ENCODE measurements at places on chromosomes 5 and 9.
A peak's percentile ranks its signal among the peaks of the same experiment; 100 is the strongest.

GRCh38 chr5:157748760-157749461 is 5.4 kb downstream of the LSM11 start:
- no peak for DNase-seq

DNA sequence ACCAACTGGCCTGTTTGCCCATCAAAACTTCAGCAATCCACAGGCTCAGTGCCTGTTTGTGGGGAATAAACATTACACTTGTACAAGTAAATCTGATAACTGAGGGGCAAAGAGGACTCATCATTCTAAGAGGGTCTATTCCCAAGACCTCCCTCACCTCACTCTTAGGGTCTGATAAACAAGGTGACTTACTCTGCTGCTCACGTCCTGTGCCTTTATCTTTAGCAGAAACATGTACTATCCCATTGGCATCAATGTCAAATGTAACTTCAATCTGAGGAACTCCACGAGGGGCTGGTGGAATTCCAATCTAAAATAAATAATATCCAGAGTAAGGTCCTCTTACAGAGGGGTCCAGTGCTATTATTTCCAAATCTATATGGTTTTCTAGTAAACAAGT is 14.6 kb upstream of the ETF1 start:
- no peak for DNase-seq

DNA sequence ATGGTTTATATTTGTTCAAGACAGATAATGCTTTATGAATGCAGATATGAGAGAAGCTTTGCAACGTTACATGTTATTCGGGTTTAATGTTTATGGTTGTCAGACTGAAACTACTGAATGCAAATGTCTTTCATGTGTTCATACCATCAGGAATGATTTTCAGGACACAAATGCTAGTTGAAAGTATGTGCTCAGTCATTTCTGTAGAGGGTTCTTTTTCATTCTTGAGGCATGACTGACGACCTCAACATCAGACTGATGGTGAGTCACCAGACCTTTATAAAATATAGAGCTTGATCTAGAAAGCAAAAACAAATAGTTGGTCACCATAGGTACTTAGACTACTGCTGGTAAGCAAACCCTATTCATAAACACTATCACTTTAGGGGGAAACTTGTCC is 287.3 kb upstream of the NUDT12 start:
- peak; percentile 36 for DNase-seq

DNA sequence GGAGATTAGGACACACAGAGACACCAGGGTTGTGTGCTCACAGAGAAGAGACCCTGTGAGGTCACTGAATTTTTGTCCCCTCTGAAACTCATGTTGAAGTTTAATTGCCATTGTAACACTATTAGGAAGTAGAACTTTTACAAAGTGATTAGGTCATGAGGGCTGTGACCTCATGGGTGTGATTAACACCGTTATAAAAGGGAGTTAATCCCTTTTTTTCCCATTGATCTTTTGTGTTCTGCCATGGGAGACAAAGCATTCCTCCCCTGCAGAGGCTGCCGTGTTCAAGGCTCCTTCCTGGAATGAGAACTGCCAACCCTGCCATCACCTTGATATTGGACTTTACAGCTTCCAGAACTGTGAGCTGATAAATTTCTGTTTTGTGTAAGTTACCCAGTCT is 221.0 kb downstream of the ADCY2 start:
- no peak for DNase-seq

- no peak for DNase-seq
Measured at GRCh38 chr5:15338546-15338945, 161.4 kb upstream of the FBXL7 start.

DNA sequence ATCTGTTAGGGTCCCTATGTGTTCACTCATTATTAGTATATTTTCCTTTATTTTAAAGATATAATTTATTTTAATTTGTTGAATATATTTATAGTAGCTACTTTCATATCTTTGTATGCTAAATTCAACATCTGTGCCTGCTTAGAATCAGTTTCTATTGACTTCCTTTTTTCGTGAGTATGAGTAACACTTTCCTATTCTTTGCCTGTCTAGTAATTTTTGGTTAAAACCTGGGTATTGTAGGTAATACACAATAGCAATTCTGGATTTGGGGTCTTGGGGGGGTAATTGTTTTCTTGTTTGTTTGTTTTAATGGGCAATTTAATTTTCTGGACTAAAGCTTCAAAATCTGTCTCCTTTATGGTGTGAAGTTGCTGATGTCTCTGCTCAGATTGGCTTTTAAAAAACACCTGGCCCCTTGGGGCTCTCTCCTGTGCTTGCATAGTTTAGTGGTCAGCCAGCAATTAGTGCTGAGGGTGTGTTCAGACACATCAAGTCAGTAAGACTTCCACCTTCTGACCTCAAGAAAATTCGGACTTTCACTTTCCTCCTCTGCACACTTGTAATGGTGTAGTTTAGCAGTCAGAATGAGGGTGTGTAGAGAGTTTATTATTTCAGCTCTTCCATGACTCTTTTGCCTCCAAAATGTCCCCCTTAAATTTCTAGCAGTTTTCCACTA is 124.4 kb upstream of the MAP1B start:
- DNase-seq = no peak

- DNase-seq = peak; percentile 48
Measured at GRCh38 chr5:141084487-141084989, 9.9 kb upstream of the PCDHB2 start.

- no peak for DNase-seq
Measured at GRCh38 chr9:116451500-116452115, 235.5 kb upstream of the TRIM32 start.

- DNase-seq = no peak
Measured at GRCh38 chr5:178788381-178789085, 58.1 kb upstream of the ZNF354A start.

Measured in SW 1271 (cell line).